ENCODE measurements at places on chromosomes 5 and 9.

- DNase-seq: no peak
Observed at GRCh38 chr5:1323803-1324173, 21.1 kb downstream of the CLPTM1L start.

DNA sequence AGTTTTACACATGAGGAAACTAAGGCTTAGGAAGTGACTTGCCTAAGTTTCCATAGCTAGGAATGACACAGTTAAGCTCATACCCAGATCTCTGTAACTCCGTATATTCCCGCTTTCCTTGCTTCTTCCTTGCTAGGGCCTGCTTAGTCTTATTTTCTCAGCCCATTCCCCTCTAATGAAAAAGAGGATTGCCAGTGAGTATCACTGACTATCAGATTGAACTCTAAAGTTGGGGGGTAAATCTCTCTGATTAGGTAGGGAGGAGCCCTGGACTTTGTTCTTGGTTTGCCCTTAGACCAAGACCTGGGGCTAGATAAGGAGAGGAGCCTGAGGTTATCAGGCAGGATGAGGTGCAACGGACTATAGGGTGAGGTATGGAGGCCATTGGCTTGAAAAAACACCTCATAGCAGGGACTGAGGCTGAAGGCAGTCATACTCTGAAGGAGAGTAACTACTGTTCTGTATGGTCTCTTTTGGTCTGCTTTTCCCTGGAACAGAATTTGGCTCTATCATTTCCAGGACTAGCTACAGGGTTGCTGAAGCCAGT lies 2.5 kb downstream of the TRIM32 start:
- DNase-seq: no peak

DNA sequence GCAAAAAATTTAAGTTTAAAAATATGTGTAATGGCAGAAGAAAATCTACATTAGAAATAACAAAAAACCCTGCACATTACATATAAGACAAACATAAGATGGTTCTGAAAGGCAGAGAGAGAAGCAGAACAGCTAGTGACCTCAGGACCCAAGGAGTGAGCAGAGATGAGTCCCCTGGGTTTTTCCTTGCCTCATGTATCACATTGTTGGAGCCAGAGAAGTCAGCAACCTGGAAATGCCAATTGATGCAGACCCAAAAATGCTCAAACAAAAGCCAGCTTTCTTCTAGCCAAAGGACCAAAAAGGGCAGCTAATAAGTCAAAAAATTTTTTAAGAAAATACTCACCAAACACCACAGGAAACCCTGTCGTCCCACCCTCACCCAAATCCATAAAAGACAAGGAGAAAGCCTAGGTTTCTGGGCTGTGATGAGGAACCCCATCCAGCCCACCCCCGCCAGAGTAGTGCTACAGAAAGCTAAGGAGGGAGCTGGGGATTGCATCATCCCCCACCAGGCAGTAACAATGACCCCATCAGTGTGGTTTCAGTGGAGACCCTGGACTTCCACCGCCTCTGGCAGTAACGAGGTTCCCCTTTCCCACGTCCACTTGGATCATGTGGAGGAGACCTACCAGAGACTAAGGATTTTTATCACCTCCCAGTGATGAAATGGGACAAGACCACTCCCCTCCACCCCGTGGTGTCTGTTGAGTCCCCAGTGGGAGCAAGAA lies 17.6 kb downstream of the DENND1A start:
- DNase-seq: no peak

- no peak for DNase-seq
Observed at GRCh38 chr9:35748242-35748857, 678 bp downstream of the GBA2 start.

DNA sequence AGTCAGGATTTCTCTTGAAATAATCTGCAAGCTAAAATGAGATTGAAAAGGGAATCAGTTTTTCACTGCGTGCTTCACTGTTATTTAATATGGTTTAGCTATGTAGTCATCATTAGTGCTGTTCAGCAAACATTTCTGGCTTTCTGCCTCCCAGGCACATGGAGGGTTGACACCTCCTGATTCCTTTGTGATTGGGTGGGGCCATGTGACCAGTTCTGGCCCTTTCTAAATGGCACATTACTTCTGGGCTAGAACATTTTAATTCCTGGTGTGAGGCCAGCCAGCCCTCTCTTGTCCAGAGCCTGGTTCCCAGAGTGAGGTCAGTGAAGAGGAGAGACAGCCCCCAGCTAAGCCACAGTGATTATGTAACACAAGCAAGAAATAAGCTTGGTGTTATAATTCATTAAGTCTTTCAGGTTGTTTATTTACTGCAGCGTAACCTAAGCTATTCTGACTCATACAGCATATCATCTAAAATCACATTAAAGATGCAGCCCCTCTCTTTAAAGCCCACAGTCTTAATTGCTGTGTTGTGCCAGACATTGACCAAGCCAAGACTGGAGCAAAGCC lies 17.4 kb upstream of the ARSI start:
- DNase-seq: no peak

GRCh38 chr5:81827500-81827899 lies 76.6 kb upstream of the SSBP2 start:
- no peak for DNase-seq

DNA sequence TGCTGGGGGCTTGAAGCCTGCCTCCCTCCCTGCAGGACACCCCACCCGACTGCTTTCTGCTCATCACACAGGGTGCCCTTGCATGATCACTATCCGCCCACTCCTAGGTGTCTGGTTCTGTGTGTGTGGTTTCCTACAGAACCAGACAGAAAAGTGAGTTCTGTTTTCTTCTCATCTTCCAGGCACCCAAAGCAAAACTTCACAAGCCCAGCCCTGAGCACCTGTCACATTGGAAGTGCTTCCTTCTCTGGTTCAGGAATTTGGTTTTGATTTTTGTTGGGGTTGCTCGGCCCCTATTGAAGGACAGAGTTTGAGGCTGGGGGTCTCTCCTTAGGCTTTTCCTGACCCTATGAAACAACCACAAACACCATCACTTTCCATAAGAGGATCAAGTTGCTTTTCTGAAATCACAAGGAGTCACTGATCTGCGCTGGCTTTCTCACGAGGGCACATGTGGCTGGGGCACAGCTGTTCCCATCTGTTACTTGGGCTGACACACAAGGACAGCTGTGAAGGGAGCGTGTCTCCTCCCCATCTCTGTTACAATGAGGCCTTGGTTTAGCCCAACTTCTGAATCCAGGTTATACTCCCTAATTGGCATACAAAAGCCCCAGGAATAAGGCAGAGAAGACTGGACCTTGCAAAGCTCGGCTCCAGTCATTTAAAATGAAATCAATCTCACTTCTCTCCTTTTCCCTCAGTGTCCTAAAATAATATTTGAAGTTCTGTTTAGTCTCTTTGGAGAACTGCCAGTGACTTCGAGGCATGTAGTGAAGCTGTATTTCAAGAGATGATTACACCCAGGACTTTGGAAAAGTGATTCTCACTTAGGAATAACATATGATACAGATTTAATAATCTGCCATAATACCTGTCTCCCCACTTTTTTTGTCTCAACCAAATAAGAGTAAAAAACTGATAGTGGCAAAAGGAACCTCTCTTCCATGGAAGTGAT lies 213.1 kb upstream of the GAS1 start:
- no peak for DNase-seq
